ENCODE measurements at places on chromosomes 7 and 10.

DNA sequence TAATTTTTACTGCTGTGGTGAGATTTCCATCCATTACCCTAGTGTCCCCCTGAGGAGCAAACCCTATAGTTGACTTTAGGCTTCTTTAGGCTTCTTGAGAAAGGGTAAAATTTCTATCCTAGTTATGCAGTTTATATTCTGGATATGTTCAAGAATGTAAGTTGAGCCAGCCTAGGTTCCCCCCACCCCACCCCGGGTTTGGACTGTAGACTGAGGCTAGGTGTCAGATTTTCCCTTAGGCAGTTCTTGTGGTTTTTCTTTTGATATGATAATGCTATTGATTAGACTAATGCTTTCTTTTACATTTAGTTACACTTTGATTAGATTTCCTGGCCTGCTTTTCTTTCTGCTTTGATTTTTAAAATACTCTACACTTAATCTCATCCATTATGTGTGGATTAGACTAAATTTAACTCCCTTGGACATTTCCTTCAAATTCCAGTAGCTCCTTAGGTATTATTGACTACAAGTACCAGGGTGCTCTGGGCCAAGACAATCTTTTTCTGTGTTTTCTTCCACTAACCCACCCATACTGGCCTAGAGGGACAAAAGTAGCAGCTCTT is 37.7 kb downstream of the NRF1 start:
- DNase-seq: no peak

GRCh38 chr10:47139121-47139520 is 160.9 kb upstream of the GDF10 start:
- no peak for DNase-seq

DNA sequence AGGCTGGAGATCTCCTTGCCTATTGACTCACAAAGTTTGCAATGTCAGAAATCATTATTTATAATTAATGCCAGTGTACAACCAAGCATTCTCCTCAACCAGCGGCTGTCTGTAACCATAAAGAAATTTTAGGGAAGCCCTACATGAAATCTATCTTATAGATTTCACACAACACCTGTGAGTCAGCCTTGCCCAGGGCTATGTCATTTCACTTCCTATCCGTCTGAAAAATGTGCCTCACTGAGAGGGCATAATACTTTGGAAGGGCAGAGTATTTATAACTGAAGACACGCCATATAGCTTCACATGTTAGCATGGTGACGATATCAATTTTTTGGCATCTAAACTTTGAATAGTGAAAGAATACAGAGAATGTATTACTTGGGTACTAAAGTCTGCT is 296.6 kb upstream of the ETV1 start:
- DNase-seq: no peak

DNA sequence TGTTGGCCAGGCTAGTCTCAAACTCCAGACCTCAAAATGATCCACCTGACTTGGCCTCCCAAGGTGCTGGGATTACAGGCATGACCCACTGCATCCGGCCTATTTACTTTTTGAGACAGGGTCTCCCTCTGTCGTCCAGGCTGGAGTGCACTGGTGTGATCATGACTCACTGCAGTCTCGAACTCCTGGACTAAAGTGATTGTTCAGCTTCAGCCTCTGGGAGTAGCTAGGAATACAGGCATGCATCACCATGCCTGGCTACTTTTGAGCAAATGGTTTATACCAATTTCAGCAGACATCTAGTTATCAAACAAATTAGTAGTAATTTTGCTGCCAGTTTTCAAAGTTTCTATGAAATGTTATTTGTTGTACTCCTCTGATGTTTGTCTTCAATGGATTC is 2.2 kb upstream of the WAC start:
- DNase-seq: no peak

GRCh38 chr10:61902445-61903220 is 1.1 kb downstream of the ARID5B start:
- DNase-seq: no peak
